ENCODE measurements at places on chromosomes 1 and 21.

DNA sequence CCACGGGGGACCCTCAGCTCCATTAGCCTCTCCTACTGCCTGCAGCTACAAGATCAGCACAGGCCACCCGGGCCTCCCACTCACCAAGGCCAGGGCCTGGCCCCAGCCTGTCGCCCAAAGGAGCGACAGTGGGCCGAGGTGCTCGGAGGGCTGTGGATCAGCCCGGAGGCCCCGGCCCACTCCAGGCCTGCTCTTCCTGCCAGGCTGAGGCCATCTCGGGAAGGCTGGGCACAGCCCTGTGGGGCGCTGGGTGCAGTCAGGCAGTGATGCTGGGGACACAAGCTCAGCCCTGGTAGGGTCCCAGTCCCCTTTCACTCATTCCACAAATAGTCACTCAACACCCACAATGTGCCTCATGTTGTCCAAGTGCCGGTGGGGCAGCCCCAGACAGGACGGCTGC lies 58.8 kb downstream of the CASZ1 start:
- no peak for DNase-seq

- DNase-seq: peak; percentile 51
These were observed 51.6 kb downstream of the GRIK3 start for GRCh38 chr1:36982709-36983108.

GRCh38 chr1:113768916-113769600 lies 9.8 kb upstream of the PHTF1 start:
- no peak for DNase-seq

DNA sequence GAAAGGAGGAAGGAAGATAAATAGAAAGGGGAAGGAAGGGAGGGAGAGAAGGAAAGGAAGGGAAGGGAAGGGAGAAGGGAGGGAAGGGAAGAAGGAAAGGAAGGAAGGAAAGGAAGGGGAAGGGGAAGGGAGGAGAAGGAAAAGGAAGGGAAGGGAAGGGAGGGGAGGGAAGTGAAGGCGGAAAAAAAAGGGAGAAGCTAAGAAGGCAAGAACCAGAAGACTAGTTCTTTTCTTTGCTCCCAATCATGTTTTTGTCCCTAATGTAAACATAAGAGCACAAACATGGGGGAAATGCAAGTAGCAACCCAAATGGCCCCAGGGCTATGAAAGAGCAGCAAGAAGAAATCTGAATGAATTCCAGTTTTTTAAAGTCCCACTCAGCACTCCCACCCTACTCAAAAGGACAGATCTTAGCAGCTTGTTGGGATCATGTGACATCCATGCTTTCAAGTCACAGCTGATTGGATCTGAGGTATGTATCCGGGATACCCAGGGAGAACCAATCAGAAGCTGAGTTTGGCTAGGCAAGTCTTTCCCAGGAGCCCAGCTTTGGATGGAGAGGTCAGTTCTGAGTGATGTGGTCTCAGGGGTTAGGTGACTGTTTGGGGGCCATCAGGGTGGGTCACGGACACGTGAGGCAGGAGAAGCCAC lies 24.2 kb upstream of the FHAD1 start:
- DNase-seq: no peak

DNA sequence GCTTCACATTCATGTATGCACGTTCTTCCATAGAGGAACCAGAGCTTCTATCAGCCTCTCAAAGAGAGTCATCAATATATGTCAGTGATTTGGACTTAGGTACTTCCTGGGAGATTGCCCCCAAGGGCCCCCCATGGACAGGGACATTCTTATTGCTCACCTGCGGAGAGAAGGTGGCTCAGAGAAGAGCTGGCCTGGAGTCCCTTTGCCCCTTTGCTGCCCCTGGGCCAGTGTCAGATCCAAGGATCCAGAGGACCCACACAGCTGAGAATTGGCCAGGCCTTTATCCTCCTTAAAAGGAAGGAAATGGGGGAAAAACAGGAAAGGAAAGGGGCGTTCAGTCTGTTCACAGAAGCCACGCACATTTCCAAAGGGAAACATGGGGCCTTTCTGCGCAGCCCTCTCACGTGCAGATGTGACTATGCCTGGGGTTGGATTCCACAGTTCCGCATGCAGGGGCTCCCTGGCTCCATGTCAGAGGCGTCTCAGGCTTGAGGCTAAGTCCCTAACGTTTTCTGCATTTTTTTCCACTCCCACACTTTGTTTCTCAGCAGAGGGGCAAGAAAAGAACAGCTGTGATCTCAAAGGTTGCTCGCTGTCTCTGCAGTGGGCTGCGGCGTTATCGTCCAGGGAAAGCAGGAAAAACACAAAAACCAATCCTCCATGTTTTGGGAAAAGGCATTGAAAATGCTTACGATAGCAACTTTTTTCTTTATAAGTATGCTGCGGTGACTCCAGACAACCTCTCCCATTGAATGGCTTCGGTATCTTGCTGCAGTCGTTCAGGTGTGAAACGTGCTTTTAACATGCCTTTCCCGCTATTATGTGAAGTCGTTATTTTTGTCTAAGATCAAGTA lies 5.9 kb downstream of the C1orf226 start:
- DNase-seq: no peak

- DNase-seq: no peak
These were observed 13.4 kb downstream of the ATF3 start for GRCh38 chr1:212621949-212622305.

DNA sequence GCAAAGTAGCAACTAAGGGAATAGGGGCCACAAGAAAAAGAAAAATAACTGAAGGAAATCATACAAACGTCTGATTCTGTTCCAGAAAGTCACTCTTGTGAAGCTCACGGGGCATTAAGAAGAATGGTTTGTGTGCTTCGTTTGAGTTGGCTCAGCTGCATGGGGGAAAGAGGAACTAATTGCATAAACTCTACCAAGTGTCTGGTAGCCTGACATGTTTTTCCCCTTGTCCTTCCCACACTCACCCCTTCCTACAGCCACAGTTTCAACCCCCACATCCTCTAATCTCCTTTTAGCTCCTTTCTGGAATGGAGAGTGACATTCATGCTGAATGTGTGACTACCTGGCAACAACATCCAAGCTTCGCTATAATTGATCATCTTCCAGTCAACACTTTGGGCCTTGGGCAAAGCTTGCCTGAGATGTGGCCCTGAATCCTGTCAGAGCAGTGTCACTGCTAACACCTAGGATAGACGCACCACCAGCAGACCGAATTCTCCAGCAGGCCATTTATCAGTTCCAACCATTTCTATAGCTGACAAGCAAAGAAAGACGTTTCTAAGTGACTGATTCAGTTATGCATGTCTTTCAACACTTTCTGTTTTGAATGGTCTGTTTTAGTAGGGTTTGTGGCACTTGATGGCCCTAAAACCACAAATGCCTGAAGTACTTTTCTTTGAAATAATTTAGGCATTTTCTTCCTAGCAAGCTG lies 439.6 kb downstream of the TTLL7 start:
- DNase-seq: no peak

DNA sequence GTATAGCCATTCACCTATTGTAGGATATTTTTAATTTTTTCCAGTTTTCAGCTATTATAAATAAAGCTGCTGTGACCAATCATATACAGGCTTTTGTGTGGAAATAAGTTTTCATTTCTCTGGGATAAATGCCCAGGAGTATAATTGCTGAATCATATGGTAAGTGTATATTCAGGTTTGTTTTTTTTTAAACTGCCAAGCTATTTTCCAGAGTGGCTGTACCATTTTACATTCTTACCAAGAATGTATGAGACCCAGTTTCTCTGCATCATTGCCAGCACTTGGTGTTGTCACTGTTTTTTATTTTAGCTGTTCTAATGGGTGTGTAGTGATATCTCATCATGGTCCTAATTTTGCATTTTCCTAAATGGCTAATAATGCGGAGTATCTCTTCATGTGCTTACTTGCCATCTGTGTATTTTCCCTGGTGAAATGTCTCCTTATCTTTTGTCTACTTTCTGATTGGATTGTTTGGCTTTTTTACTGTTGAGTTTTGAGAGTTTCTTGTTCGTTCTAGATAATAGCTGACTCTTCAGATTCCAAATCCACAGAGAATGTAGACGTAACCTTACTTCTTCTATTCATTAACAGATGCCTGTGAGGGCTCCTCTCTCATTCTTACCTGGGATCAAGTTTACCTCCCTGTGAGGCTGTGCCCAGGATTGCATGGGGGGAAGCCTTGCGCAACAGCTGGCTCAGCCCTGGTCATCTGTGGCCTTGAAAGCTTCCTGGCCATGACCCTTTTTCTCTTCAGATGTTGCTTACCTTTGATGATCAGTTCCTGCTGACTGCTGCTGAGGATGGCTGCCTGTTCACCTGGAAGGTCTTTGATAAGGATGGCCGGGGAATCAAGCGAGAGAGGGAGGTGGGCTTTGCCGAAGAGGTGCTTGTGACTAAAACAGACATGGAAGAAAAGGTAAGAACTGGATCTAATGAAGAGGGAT lies 42.6 kb downstream of the CFAP57 start:
- no peak for DNase-seq
